ENCODE measurements at places on chromosomes 1 and 21.

DNA sequence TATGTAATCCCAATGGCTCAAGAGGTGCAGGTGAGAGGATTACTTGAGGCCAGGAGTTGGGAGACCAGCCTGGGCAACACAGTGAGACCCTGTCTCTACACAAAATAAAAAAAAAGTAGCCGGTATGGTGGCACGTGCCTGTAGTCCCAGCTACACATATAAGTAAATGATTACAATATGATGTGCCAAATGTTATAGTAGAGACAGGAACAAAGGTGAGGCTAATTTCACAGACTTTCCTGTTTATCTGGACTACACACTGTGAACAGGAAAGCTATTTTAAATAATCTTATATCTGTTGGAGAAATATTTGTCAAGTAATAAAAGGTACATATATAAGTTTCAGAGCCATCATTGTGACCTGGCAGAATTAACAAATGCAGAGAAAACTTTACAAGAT is 77.7 kb downstream of the UROD start:
- no peak for DNase-seq

GRCh38 chr1:59815892-59816291 is 1.1 kb downstream of the HOOK1 start:
- DNase-seq = no peak

DNA sequence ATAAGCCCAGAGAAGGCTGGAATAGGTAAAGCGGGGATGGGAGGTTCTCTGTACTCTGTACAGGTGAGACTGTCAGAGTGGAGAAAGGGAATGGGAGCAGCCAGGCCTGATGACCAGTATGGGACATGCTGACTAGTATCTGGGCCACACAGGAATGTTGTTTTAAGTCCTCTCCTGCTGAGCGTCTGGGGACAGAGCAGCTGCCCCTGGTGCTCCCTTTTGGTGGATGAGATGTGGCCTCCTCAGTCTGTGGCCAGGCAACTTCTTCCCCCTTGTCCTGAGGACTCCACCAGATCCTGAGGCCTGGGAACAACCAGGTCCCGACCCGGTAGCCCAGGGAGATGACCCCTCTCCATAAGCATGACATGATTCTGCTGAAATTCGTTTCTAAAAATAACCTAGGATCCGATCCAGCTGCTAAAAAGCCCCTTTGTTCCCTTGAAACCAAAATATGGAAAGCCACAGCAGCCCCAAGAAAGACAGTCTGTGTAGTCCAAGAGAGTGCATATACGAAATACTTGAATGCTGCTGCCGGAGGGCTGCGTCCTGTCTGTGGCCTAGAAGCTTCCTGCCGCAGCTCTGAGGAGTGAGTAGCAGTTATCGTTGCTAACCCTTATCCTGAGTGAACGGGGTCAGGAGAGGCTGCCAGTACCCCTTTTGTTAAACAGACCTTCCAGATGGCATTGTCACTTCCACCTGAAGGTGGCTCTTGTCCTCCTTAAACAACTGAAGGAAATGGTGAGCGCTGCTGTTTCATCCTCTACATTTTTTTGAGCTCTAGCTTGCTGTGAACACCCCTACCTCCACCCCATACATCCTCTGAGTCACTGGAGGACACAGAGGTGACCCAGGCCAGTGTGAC is 47.1 kb downstream of the ATP2B4 start:
- DNase-seq = peak; percentile 81

GRCh38 chr1:39381839-39382238 is 109.6 kb upstream of the BMP8A start:
- no peak for DNase-seq

DNA sequence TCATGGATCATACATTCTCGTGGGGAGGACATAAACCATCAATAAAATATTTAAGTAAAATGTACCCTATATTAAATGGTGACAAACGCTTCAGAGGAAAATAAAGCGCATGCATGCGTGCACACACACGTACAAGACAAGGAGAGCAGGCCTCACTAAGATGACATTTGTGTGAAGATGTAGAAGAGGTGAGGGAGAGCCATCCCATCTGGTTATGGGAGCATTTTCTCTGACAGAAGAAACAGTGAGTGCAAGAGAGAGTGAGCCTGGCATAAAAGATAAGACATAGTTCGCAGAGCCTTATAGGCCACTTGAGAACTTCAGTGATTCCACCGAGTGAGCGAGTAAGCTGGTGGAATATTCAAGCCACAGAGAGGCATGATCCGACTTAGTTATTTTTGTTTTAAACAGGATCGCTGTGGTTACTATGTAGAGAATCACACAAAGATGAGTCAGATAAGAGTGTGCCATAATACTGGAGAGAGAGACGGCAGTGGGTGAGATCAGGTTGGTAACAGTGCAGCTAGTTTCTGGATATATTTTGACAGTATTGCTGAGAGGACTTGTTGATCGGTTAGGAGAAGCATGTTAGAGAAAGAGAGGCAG is 624.2 kb downstream of the PLPP3 start:
- DNase-seq = no peak

- DNase-seq = no peak
These were observed 173.7 kb upstream of the C1orf105 start for GRCh38 chr1:172246521-172247390.

GRCh38 chr1:167752219-167752985 is 30.6 kb downstream of the MPZL1 start:
- no peak for DNase-seq

- no peak for DNase-seq
These were observed 142.4 kb downstream of the AK5 start for GRCh38 chr1:77424236-77424635.

DNA sequence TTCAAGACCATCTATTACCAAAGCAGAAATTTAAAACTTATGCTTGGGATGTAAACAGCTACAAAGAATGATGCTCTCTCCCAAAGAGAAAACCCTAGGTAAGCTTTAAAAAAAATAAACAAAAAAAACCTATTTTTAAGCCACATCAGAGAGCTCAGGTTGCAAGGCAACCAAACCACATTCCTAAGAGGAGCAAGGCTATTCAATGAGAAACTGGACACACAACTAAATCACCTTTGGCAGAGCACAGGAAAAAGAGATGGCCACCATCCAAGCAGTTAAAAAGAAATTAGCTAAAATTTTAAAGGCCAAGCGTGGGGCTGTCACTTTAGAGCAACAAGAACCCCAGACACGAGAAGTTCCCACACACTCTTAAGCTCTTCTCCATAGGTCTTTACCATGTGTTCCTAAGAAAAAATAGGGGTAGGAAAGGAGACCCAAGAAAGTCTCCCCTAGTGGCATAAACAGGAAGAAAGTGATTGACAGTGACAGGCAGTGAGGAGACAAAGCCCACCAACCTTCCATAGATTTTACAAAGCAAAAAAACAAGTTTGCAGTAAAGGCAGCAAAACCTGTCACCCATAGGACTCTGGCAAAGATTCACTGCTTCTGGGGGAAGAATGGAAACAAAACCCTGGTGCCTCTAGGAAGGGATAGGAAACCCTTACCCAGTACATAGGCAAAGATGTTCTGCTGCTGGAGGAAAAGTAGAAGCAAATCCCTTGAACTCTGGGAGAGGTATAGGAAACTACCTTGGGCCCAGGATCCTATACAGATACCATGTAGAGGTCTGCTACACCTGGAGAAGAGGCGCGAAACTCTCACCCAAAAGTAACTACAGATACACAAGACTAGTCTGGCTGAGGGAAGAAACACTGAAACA is 68.5 kb downstream of the FOXJ3 start:
- DNase-seq = no peak

- DNase-seq = no peak
These were observed 171.7 kb downstream of the KCNJ6 start for GRCh38 chr21:37744551-37744950.

DNA sequence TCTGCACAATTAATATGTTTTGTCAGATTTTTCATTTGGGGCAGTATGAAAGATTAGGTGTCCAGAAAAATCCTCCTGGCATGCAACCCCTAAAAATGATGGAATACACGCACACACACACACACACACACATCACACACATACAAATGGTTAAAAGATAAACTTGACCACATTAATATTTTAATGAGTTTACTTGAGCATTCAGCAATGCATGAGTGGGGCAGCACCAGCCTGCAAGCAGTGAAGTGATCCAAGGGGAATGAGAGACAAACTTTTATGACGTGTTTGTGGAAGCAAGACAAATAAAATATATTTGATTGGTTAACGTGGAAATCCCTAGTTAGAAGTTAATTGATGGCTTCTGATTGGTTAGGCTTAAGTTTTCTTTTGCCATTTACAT is 29.1 kb upstream of the SOAT1 start:
- no peak for DNase-seq

GRCh38 chr21:44686843-44687561 is 5.0 kb upstream of the KRTAP12-1 start:
- no peak for DNase-seq

GRCh38 chr1:153429266-153430165 is 13.2 kb downstream of the S100A7A start:
- no peak for DNase-seq

DNA sequence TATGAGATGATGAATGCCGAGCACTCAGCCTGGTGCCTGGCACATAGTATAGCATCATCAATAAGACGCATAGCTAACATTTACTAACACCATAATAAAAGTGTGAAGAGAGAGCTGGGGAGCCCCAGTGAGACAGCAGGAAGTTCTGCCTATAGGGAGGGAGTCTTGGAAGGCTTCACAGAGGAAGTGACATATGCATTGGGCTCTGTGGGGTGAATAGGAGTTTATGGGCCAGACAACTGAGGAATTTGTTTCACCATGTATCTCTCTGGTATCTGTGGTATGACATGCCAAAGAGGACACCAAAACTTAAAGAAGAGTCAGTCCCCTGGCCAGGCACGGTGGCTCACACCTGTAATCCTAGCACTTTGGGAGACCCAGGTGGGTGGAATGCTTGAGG is 118.3 kb upstream of the TMEM51 start:
- DNase-seq = no peak

All from NK-92 treated with Interleukin-12 subunit alpha and Interleukin-12 subunit beta, amount 100 ng/mL, for 24 hours (cell line).